Cardiac muscle cell (in vitro differentiated cells and primary cell): ENCODE measurements at places on chromosomes 13 and 19. TPM values are rescaled to one million over a fixed set of nuclear protein-coding genes. Genes with fewer than 3 reads are reported as not detected.

GRCh38 chr13:91133941-91134802 is 213.3 kb upstream of the MIR17HG start:
- peak; percentile 80 for DNase-seq
- no peaks in the 10 kb centered on the region for H3K36me3 ChIP-seq
- peaks cover 7% of the 10 kb centered on the region for H3K4me1 ChIP-seq
- no peak overlapping the region for H3K4me3 ChIP-seq
- no peaks in the 10 kb centered on the region for H3K27me3 ChIP-seq

GRCh38 chr13:96200810-96201209 is 110.9 kb downstream of the HS6ST3 start:
- no peaks in the 10 kb centered on the region for H3K36me3 ChIP-seq
- H3K4me3 ChIP-seq = no peak overlapping the region
- DNase-seq = no peak
- no peaks in the 10 kb centered on the region for H3K4me1 ChIP-seq
- no peaks in the 10 kb centered on the region for H3K27me3 ChIP-seq

DNA sequence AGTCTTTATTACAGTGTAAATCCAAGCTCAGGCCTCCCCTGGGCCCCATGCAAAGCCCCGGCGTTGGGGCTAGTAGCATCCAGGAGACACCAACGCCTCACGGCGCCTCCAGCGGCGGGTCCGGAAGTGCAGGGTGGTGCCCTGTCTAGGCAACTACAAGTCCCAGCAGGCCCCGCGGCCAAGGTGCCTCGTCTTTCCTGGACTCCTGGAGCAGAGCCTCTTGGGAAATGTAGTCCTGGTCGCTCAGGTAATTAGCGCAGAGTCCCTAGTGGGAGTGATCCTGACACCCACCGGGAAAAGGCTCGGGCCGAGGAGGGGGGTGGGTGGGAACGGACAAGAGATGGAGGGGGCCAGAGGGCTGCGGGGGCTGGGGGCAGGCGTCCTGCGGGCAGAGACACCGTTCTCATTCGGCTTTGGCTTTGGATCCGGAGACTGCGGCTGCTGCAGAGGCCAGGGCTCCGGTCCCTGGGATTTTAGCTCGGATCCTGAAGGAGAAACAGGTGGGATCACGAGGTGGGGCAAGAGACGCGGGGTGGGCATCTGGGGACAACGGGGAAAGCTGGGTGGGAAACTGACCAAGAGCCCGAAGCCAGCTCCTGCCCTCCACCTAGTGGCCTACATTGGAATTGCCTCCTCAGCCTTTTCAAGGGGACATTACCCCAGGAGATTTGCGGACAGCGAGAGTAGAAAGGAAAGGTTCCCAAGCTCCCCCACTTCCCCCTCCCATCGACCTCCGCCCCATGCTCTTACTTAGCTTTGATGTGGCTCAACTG is 11.4 kb downstream of the RTN2 start:
- peak overlapping the region; percentile 45 for H3K4me3 ChIP-seq
- H3K27me3 ChIP-seq = no peaks in the 10 kb centered on the region
- H3K27ac ChIP-seq = peak overlapping the region; percentile 86
- H3K36me3 ChIP-seq = no peaks in the 10 kb centered on the region

The NTF4 gene
- total RNA-seq = 11.8 TPM in 2 replicates

The KLK15 gene
- not detected in 2 replicates for total RNA-seq

The ZNF66 gene
- 5.0 and 5.5 TPM in 2 replicates for total RNA-seq

The KRTDAP gene
- 0.60 TPM in 1 of 2 replicates, not detected in the other for total RNA-seq
